ENCODE measurements at places on chromosomes 1 and 21.

GRCh38 chr1:175132436-175132835 is 60.1 kb downstream of the KIAA0040 start:
- DNase-seq, result no peak

GRCh38 chr1:91583326-91583755 is 82.7 kb downstream of the CDC7 start:
- peak; percentile 30 for DNase-seq

GRCh38 chr1:112866151-112866550 is 89.8 kb downstream of the SLC16A1 start:
- peak; percentile 73 for DNase-seq

- peak; percentile 49 for DNase-seq
Observed at GRCh38 chr1:83815330-83815729, 183.6 kb downstream of the TTLL7 start.

- DNase-seq, result no peak
Observed at GRCh38 chr1:14624941-14625340, 26.5 kb downstream of the KAZN start.

- DNase-seq, result no peak
Observed at GRCh38 chr1:200373811-200374231, 36.0 kb downstream of the ZNF281 start.

GRCh38 chr1:114037962-114038816 is 58.9 kb downstream of the OLFML3 start:
- no peak for DNase-seq

DNA sequence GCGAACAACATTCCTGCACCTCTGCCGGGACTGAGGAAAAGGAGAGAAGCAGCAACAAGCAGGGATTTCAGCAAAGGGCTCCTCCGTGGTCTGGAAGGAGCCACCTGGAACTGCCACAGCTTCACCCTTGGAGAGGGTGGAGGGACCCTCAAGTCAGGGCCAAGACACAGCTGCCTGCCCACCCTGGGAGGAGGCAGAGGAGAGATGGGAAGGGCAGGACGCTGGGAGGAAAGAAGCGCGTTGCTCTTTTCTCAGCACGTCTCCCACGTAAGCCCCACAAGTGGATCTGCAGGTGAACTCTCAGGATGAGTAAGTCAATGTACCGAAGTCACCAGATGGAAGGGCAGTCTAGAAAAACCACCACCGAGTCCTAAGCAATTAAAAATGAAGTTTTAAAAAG is 39.6 kb downstream of the SLC19A1 start:
- no peak for DNase-seq

- DNase-seq, result no peak
Observed at GRCh38 chr1:6465461-6466005, 440 bp downstream of the TNFRSF25 start.

GRCh38 chr1:64814427-64814826 is 69.6 kb downstream of the RAVER2 start:
- DNase-seq, result no peak

- peak; percentile 51 for DNase-seq
Observed at GRCh38 chr1:10824821-10825540, 28.5 kb upstream of the CASZ1 start.

GRCh38 chr1:225735252-225736149 is 42.1 kb upstream of the SRP9 start:
- DNase-seq, result peak; percentile 95

DNA sequence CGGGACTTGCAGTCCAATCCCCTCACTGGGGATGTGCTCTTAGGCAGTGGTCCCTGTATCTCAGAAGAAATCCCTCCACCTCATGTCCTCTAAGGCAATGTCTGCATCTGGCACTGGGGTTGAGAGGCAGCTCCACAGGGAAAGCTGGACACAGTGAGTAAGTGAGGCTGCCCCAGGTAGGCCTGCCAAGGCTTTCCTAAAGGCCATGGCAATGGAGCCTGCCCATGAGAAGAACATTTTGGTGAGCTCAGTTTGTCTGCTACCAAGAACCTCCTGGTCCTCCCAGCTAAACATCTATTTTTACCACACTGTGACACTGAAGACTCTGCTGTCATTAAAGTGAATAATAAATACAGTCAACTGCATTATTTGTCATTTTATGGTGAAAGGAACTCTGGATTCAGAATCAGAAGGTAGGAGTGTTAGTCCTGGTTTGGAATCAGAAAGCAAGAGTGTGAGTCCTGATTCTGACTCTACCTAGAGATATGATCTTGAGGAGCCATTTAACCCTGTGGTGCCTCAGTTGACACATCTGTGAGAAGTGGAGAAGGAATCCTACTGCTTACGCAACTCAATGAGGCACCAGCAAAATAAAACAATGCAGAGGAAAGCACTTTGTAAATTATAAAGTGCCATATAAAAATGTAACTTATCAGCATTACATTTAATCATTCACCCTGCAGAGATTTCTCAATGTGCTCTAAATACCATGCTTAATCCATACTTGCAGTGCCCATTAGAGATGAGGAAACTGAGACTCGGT is 41.0 kb downstream of the TBX15 start:
- peak; percentile 18 for DNase-seq

- DNase-seq, result no peak
Observed at GRCh38 chr1:89807983-89808382, 12.8 kb upstream of the LRRC8D start.

DNA sequence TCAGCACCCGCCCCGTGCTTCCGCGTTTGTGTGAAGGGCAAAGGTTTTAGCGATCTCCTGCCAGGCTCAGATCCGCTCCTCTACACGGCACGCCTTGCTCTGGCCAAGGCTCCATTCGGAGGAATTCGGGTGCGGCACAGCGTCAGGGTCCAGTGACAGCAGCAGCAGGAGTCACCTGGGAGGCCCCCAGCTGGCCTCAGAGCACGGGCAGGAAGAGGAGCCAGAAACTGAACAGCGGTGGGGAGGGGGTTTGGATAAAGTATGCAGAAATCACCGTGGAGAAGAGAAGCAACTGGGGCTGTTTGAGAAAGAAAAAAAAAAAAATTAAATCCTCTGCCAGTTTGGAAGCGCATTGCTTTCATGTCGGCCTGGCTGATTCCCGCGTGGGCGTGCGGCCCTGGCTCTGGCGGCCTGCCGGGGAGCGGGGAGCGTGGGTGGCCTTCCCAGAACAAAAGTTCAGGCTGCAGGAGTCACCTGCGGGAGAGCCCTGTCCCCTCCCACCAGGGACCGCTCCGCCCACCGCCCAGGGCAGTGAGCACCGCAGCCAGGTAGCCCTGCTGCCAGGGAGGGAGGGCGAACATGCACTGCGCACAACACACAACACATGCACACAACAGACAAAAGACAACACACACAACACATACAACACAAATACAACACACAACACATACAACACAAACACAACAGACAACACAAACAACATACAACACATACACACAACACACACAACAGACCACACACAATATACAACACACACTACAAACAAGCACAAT is 107.6 kb downstream of the ETS2 start:
- DNase-seq, result no peak

DNA sequence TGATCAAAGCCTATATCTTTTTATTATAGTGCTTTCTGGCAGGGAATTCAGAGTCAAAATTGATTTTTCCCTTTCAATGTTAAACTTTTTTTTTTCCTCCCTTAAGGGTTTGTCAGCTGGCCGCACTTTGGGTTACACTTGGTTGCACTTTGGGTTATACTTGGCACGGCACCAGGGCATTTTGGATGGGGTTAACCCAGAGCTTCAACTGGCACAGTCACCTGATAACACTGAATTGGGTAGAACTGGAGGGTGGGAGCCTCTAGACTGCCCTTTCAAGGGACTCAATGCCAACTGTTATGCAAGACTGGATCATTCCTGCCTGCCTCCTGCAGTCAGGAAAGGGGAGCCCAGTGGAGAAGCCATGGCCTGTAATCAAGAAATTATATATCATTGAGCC is 211.5 kb downstream of the KCNJ6 start:
- DNase-seq, result no peak

DNA sequence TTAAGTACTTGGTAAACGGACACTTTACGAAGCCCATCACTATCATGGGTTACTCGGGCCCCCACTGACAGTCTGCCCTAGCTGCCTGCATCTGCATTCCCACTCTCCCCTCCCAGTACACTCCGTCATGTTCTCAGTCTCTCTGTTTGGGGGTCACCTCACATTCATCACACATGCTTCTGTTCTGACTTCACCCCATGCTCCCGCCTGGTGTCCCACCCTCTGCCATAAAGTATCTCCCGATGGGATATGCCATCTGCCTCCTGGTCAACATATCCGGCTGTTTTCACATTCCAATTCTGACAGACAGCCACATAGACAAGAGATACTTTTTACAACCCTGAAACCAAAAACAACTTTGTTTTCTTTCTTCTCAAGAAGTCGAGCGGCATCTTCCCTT is 1.0 kb downstream of the OLFML2B start:
- DNase-seq, result no peak
